Naive thymus-derived CD4-positive, alpha-beta T cell (primary cell): ENCODE measurements at places on chromosomes 1 and 21. TPM values are rescaled to one million over a fixed set of nuclear protein-coding genes. Genes with fewer than 3 reads are reported as not detected.

DNA sequence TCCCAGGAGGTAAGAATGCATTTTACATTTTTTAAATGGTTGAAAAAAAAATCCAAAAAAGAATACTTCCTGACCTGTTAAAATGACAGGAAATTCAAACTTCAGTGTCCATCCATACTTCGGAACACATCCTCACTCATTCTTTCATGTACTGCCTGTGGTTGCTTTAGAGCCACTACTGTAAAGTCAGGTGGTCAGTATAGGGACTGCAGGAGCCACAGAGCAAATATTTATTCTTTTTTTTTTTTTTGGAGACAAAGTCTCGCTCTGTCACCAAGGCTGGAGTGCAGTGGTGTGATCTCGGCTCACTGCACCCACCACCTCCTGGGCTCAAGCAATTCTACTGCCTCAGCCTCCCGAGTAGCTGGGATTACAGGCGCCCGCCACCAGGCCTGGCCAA is 124.7 kb downstream of the CLIC6 start:
- no peak for DNase-seq

GRCh38 chr1:37259019-37259418 is 215.4 kb upstream of the ZC3H12A start:
- no peak for DNase-seq

DNA sequence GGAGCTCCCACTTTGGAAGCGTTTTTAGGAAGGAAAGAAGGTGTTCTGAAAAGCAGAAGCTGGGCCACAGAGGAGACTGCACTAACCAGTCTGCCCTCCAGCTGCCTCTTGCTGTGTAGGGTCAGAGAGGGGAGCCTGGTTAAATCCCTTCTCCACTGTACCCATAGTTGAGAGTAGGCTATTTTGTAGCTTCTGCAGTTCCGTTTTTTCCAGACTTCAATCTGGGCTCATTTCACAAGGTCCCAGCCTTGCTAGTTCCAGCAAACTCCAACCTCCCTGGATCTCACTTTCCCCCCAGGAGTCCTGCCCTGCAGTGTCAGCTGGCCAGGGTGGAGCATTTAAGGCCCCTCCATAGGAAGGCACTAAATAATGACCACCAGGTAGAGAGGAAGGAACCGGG is 11.0 kb downstream of the TNN start:
- DNase-seq, result no peak

DNA sequence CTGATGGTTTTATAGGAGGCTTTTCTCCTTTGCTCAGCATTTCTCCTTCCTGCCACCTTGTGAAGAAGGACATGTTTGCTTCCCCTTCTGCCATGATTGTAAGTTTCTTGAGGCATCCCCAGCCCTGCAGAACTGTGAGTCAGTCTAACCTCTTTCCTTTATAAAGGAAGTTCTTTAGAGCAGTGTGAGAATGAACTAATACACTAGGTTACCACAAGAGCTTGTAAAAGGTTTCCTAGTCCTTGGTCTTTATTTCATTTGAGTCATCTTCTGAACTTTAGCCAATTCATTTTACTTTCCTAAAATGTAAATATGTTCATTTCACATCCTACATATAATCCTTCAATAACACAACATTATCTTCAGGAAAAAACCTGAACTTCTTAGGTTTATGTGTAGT is 365.3 kb downstream of the HHIPL2 start:
- no peak for DNase-seq

DNA sequence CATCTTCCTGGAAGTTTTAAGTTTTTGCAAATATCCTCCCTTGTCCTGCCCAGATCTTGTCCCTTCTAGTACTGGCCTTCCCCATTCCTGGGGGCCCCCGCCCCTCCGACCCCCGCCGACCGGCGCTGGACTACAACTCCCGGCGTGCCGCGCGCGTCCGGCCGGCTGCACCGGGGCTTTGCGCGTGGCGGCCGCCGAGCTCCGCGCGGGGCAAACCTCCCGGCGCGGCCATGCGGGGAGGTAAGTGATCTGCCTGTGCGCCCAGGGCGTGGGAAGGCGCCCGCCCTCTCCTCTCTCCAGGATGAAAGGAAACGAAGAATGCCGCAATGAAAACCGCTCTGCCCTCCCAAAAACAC is 3.2 kb upstream of the SAMD13 start:
- DNase-seq, result peak; percentile 40

GRCh38 chr1:96087719-96088118 is 633.9 kb upstream of the PTBP2 start:
- DNase-seq, result no peak

GRCh38 chr1:47941609-47942239 is 55.5 kb downstream of the TRABD2B start:
- DNase-seq, result no peak

DNA sequence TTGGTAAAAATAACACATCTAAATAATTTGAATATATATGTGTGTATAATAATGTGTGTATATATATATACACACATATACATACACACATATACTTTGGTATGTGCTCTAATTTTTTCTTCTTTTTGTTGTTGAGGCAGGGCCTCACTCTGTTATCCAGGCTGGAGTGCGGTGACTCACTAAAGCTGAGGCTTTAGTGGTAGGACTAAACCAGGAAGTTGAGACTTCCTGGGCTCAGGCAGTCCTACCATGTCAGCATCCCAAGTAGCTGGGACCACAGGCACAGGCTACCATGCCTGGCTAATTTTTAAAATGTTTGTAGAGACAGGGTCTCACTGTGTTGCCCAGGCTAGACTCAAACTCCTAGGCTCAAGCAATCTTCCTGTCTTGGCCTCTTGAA is 46.7 kb upstream of the CXADR start:
- no peak for DNase-seq

The ATP13A2 gene
- total RNA-seq, result 40.1 TPM
